Transverse colon (tissue), 4 donors: ENCODE measurements at places on chromosomes 2 and 18. TPM values are rescaled to one million over a fixed set of nuclear protein-coding genes. Genes with fewer than 3 reads are reported as not detected.
A peak's percentile ranks its signal among the peaks of the same experiment; 100 is the strongest.

The MYOM1 gene
- 30.4 TPM for total RNA-seq

DNA sequence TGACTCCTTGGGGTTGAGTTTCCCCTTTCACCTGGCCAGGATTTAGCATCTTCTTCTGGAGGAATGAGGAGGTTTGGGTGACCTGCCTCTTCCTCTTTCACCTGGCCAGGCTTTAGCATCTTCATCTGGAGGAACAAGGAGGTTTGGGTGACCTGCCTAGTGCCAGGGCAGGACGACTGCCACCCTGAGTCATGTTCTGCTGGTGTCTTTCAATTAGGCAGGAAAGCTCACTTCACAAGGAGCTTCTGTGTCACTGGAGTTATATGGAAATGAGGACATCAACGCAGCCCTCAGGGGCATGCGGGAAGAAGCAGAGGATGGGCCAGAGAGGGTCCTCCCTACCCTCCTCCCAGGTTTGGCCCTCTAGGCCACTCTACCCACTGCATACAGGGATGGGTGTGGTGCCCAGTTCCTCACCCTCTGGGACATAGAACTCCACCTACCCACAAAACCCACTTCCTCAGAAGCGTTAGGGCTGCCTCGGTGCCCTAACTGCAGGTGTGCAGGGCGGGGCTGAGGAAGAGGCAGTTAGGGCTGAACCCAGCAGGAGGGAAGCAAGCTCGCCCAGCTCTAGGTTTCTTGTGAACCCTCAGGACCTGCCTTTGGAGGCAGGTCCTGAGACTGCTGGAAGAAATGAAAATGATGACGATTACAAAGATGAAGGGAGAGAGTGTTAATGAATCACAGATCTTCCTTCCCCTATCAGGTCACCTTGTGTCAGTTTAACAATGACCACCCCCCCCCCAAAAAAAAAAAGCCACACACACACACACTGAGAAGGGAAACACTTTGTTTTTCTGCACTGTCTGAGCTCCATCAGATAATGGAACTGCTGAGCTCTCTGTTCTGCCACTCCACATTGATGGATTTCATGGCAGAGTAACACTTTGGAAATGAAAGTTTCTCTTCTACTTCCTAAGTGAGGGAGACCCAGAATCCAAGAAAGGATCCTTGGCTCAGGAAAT lies 71.0 kb downstream of the ARL4C start:
- no peaks in the 10 kb centered on the region for H3K27me3 ChIP-seq
- H3K27ac ChIP-seq, result peak overlapping the region; percentile 57
- peak; percentile 77 for DNase-seq
- no peaks in the 10 kb centered on the region for H3K36me3 ChIP-seq
- H3K4me1 ChIP-seq, result peaks cover 37% of the 10 kb centered on the region

- H3K4me1 ChIP-seq, result no peaks in the 10 kb centered on the region
- no peak overlapping the region for H3K27ac ChIP-seq
- no peak overlapping the region for H3K4me3 ChIP-seq
- no peaks in the 10 kb centered on the region for H3K36me3 ChIP-seq
- H3K27me3 ChIP-seq, result no peaks in the 10 kb centered on the region
- no peak for DNase-seq
These were observed 129.3 kb upstream of the UNC80 start for GRCh38 chr2:209642146-209642820.

- no peak overlapping the region for H3K27ac ChIP-seq
- no peaks in the 10 kb centered on the region for H3K36me3 ChIP-seq
- no peaks in the 10 kb centered on the region for H3K27me3 ChIP-seq
- no peak for DNase-seq
- H3K4me3 ChIP-seq, result no peak overlapping the region
- no peaks in the 10 kb centered on the region for H3K4me1 ChIP-seq
These were observed 114.1 kb upstream of the TLK1 start for GRCh38 chr2:171274757-171275156.

DNA sequence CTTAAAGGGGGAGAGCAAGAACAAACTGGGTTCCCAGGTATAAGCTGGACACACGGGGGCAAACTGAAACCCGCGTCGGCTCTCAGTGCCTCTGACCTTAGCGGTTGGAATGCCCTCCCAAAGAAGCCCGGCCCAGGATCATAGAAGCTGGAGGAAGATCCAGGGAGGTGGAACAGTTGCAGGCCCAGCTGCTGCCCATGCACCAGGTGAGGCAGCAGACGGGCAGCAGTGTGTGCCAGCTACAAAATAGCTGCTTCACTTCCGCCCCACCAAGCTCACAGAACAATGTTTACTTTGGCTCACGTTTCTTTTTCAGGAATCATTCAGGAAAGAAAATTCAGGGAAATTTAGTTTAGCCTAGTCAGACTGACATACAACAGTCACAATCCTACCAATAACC lies 3.9 kb upstream of the ERMN start:
- peaks cover 17% of the 10 kb centered on the region for H3K4me1 ChIP-seq
- H3K27ac ChIP-seq, result peak overlapping the region; percentile 64
- peak; percentile 66 for DNase-seq
- no peaks in the 10 kb centered on the region for H3K27me3 ChIP-seq

GRCh38 chr2:67776276-67776675 lies 286.5 kb downstream of the C1D start:
- H3K36me3 ChIP-seq, result no peaks in the 10 kb centered on the region
- no peak for DNase-seq
- H3K4me3 ChIP-seq, result no peak overlapping the region
- no peak overlapping the region for H3K27ac ChIP-seq
- no peaks in the 10 kb centered on the region for H3K4me1 ChIP-seq
- no peaks in the 10 kb centered on the region for H3K27me3 ChIP-seq

DNA sequence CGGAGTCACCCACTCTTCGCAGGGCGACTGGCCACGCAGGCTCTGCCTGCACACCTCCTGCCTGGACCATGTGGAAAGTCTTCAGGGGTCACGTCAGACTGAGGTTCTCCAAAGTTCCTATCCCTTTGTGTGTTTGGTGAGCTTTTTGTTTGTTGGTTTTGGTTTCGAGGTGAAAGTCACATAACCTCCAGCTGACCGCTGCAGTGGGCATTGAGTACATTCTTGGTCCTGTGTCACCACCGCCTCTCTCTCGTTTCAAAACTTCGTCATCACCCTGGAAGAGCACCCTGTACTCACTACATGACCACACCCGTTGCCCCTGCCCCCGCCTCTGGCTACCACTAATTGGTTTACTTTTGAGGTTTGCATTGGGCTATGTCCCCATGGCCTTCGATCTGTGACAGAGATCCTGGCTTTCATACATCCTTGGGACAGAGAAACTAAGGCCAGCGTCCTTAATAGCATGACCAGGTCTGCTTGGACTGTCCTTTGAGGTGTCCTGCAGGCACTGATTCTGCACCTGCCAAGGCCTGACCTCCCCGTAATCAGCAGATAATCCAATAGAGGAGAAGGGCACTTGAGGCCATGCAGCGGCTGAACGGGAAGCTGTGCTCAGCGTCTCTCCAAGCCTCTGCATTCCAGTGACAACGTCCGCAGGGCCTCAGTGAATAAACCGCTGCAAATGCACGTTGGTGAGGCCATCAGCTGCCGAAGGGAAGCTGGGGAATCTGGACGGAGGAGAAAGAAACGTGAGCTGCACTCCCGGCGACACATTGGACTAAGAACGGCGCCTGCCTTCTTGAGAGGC lies 46.8 kb downstream of the SH3BP4 start:
- H3K36me3 ChIP-seq, result no peaks in the 10 kb centered on the region
- no peak overlapping the region for H3K4me3 ChIP-seq
- peaks cover 67% of the 10 kb centered on the region for H3K4me1 ChIP-seq
- no peaks in the 10 kb centered on the region for H3K27me3 ChIP-seq

DNA sequence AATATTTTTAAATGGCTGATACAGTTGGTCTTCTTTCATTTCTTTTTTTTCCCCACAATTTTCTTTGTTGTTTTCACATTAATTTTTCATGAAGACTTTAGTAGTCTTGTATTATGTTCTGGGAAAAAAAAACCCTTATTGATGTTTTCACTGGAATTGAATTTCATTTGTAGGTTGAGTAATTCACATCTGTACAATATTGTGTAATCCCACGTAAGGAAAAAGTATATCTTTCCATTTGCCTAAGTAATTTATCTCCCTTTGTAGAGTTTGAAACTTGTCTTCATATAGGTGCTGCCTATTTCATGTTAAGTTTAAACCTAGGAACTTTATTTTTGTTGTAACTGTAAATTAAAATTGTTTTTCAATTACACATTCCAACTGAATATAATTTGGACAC lies 2.0 kb downstream of the DNAJC27 start:
- H3K27ac ChIP-seq, result no peak overlapping the region
- H3K4me1 ChIP-seq, result peaks cover 4% of the 10 kb centered on the region
- H3K27me3 ChIP-seq, result no peaks in the 10 kb centered on the region
- H3K4me3 ChIP-seq, result no peak overlapping the region
- no peak for DNase-seq

GRCh38 chr2:214865400-214865799 lies 55.9 kb upstream of the BARD1 start:
- no peak for DNase-seq
- no peak overlapping the region for H3K27ac ChIP-seq
- no peaks in the 10 kb centered on the region for H3K27me3 ChIP-seq
- H3K4me3 ChIP-seq, result no peak overlapping the region
- H3K4me1 ChIP-seq, result no peaks in the 10 kb centered on the region

DNA sequence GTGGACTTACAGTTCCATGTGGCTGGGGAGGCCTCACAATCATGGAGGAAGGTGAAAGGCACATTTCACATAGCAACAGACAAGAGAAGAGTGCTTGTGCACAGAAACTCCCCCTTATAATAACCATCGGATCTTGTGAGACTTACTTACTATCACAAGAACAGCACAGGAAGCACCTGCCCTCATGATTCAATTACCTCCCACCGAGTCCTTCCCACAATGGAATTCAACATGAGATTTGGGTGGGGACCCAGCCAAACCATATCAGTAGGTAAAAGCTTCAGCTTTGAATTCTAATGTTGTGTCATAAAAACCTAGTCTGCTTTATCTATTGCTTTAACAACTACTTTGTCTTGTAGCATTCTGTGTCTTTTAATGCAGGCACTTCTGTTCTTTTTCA lies 140.4 kb upstream of the PIK3C3 start:
- H3K4me3 ChIP-seq, result no peak overlapping the region
- no peak overlapping the region for H3K27ac ChIP-seq
- no peaks in the 10 kb centered on the region for H3K36me3 ChIP-seq

The TFCP2L1 gene
- total RNA-seq, result 52.7 TPM

The FAM124B gene
- 0.95 TPM for total RNA-seq

The SPAG16 gene
- total RNA-seq, result 1.2 TPM

The CD8B gene
- not detected for total RNA-seq

DNA sequence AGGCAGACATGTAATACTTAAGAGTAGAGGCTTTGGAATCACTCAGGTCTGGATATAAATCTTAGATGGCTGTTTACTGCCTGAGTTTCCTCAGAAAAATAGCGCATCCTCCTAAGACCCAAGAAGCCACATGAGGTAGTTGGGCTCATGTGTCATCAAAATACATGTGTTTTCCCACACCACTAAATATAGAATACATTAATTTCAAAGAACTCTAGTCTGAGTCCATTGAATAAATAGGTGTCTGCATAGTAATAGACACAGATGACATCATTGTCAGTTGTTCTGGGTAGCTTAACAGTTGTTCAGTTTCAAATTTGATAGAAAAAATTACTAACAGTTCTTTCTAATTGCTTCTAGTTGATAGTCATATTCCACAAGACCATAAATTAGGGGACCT lies 9.6 kb downstream of the PPP1R1C start:
- H3K4me1 ChIP-seq, result no peaks in the 10 kb centered on the region
- no peaks in the 10 kb centered on the region for H3K27me3 ChIP-seq
- H3K36me3 ChIP-seq, result no peaks in the 10 kb centered on the region
- no peak for DNase-seq

GRCh38 chr2:228681426-228681825 lies 499.9 kb upstream of the SPHKAP start:
- DNase-seq, result no peak
- no peaks in the 10 kb centered on the region for H3K27me3 ChIP-seq
- no peak overlapping the region for H3K27ac ChIP-seq
- H3K36me3 ChIP-seq, result no peaks in the 10 kb centered on the region

DNA sequence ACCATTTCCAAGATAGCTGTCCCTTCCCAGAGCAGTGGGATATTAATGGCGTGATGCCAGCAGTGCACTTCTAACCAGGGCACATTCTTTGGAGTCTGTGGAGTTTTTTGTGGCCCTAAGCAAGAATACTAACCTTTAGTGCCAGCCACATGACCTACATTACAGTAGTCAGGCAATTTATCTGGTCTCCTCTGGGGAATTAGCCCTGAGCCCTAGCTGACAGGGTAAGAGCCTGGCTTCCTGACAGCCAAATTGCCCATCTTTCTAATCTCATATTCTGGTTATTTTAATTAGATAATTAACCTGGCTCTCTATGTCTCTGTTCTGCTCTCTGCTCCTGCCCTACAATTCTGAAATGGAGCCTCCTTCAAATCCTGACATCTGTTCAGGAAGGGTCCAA lies 5.2 kb downstream of the PFN4 start:
- no peaks in the 10 kb centered on the region for H3K36me3 ChIP-seq
- H3K4me1 ChIP-seq, result peaks cover 5% of the 10 kb centered on the region
- no peak overlapping the region for H3K4me3 ChIP-seq
- no peaks in the 10 kb centered on the region for H3K27me3 ChIP-seq
- no peak overlapping the region for H3K27ac ChIP-seq

DNA sequence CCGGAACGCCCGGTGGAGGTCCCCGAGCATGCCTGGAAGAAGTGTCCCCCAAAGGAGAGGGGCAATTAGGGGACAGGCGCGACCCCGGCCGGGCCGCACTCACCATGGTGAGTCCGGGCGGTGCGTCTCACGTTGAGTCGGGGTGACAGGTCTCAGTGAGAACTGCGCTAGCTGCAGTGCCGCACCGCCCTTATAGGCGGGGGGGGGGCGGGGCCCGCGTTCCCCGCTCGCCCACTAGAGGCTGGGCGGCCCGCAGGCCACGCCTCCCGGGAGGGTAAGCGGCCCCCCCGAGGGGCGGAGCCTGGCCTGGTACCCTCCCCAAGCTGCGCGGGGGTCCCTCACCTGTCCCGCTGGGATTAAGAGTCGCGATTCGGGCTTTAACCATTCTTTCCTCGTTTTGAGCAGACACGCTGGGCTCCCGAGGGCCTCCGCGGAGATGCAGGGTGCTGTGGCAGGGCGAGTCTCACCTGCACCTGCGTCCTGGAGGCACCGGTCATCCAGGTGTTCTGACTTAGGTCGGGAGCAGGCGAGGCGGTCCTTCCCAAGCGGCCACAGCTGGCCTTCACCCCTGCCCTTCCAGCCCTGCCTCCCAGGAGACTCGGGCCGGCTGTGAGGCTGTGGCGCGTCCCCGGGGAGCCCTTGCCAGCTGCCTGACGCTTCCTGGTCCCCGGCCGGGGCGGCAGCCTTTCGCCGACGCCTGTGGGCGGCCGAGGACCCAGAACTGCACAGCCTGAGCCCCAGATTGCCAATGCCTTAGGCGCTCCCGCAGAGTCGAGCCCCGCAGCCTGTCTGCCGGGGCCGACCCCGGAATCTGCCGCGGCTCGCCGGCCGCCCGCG lies at the start of gene TUBA4A:
Gene TUBA4A, minus strand, starts transcription at position 166 of the 837 bp plus-strand sequence. Its CDS starts 60 bp downstream, at position 106.
- DNase-seq, result peak; percentile 95
- H3K4me1 ChIP-seq, result peaks cover 27% of the 10 kb centered on the region
- H3K27me3 ChIP-seq, result no peaks in the 10 kb centered on the region
- no peaks in the 10 kb centered on the region for H3K36me3 ChIP-seq

The NAPG gene
- 40.1 TPM for total RNA-seq

DNA sequence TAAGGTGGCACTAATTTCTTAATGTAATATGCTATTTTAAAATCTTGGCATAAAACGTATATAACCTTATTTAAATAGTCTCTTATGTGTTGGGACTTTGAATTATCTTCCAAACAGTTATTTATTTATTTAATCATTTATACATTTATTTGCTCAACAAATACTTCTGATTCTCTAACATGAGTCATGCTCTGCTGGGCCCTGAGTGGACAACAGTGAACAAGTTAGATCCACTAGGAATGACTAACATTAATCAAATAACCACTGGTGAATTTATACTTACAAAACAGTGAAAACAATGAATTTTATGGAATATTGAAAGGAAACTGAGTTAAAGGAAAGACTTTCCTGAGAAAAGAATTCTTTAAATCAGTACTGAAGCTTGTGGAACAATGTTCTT lies 1257.2 kb upstream of the CHAC2 start:
- no peaks in the 10 kb centered on the region for H3K27me3 ChIP-seq
- H3K36me3 ChIP-seq, result no peaks in the 10 kb centered on the region
- H3K27ac ChIP-seq, result no peak overlapping the region
